NCI-H510A treated with DMSO at 0.1 percent for 48 hours (cell line): ENCODE measurements at places on chromosomes 1 and 21.

DNA sequence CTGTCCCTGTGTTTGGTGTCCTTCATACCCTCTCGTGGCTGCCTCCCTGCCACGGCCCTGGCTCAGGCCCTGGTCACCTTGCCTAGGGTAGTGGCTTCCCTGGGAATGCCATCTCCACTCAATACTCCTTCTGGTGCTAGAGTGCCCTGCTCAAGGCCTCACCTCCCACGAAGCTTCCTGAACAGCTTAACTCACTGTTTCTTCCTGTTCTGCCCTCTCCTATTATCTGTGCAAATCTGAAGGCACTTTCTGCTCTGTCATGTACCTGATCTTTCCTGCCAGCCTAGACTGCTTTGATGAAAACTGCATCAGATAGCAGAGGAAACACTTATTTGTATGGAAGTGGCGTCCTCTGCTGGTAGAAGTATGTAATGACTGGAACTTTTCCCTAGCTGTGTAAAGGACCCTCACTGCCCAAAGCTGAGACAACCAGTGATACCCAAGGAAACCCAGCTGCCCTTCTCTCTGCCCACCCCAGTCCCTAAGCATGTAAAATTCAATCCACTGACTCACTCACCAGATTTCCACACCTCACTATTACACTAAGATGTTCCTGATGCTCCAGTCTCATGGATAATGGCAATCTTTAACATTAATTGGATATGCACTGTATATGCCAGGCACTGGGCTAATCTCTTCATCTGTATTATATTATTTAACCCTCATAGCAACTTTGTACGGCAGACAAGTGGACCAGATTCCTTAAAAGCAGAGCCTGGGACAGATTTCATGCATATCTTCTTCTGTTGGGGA is 36.2 kb upstream of the BTG2 start:
- DNase-seq, result peak; percentile 85

- peak; percentile 95 for DNase-seq
These were observed at the start of gene MAGI3 for GRCh38 chr1:113389953-113390834. Gene MAGI3, plus strand, starts transcription at chr1:113390515. Its CDS starts 519 bp downstream, at chr1:113391034.

- no peak for DNase-seq
These were observed 66.8 kb upstream of the JUN start for GRCh38 chr1:58850636-58851035.

- DNase-seq, result no peak
These were observed 16.2 kb downstream of the JMJD4 start for GRCh38 chr1:227718932-227719331.

GRCh38 chr1:10456661-10457060 is 6.8 kb downstream of the CORT start:
- DNase-seq, result no peak

DNA sequence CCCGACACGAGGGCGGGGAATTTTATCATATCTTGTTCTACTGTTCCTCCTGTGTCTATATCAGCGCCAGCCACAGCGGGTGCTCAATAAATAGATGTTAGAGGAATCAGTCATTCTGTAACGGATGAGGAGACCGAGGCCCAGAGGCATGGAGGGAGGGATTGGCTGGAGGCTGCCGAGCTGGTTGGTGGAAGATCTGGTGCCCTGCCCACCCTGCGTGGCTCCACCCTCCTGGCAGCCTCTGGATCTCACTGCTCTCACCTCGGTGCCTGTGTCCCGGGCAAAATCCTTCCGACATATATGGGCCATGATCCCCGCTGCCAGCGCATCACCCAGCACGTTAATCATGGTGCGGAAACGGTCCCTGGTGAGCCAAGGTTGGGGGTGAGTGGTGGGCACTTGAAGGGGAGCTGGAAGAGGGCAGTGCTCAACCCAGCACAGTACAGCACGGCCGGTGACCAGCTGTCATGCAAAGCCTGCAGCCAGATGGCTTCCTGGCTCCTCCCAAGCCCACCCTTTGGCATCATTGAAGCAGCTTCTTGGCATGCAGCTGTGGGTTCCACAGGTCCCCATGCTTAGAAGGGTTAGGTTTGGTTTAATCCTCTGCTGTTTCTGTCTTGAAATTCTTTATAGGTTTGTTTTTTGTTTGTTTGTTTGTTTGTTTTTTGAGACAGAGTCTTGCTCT is 26.7 kb downstream of the PODN start:
- no peak for DNase-seq

DNA sequence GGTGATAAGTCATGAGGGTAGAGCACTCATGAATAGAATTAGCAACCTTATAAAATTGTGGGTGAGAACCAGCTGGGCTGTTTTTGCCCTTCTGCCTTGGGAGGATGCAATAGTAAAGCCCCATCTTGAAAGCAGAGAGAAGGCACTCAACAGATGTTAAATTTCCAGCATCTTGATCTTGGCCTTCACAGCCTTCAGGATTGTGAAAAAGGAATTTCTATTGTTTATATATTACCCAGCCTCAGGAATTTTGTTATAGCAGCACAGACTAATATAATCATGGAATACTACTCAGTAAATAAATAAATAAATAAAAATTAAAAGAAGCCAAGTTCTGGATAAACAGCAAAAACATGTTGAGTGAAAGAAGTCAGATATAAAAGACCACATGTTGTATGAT is 175.2 kb downstream of the KCNT2 start:
- no peak for DNase-seq

DNA sequence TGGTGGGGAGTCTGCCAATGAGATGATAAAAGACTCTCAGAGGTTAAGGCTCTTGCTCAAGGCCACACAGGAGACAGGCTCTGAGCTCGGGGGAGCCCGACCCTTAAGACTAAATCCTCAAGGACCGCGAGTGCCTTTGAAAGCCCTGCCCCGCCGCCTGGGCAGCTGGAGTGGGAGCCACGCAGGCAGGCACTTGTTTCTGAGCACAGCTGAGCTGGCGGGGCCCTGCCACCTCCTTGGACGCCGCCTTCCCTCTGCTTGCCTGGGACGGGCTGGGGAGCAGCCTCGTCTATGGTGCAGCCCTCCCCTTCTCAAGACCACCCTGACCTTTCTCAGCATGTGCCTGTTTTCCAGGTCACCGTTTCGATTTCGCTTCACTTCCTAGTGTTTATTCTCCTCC is 169.3 kb downstream of the CAMTA1 start:
- no peak for DNase-seq

DNA sequence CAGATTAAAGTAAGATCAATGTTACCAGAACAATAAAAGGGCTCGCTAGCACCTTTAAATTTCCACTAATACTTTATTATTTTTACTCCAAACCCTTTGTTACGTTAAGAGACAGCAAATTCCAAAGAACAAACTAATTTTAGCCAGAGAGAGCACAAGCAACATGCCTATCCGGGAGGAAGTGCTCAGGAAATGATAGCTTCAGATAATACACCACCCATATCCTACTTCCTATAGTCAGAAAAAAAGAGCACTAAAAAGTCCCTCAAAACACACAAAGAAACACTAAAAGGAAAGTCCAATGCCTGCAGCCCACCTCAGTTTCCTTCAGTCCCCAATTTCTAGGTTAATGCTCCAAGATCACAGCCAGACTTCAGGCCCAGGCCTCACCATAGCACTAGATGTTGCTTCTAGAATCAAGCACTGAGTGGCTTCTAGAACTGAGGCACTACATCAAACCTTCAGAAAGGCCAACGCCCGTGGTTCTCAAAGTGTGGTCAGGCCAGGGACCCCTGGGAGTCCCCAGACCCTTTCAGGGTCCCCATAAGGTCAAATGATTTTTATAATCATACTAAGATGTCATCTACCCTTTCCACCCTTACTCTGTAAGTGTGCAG is 142.6 kb downstream of the PSMG1 start:
- no peak for DNase-seq

DNA sequence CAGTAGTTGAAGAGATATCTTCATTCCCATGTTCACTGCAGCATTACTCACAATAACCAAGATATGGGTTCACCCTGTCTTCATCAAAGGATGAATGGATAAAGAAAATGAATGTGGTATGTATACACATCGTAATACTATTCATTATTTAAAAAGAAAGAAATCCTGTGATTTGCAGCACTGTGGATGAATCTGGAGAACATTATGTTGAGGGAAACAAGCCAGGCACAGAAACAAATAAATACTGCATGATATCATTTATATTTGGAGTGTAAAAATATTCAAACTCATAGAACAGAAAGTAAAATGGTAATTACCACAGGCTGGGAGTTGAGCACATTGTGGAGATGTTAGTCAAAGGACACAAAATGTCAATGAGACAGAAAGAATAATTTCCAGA is 977.2 kb downstream of the AMY1C start:
- DNase-seq, result no peak
